ENCODE measurements at places on chromosomes 11 and 22.

DNA sequence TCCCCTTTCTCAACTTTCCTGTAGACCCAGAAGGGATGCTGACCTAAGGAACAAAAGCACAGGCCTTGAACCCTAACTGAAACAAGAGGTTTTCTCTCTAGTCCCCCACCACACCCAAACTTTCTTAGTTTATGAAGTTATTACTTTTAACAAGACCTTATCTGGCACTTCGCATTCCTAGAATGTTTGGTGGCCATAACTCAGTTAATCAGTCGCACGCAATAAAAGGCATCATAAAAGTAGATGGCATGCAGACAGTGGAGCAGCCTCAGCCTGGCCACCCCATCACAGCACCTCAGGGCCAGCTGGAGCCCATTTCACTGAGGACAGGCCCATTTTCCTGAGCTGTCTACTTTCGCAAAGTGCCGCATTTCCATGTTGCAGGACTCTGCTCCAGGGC, 301.9 kb downstream of the OPCML start:
- DNase-seq, result no peak

DNA sequence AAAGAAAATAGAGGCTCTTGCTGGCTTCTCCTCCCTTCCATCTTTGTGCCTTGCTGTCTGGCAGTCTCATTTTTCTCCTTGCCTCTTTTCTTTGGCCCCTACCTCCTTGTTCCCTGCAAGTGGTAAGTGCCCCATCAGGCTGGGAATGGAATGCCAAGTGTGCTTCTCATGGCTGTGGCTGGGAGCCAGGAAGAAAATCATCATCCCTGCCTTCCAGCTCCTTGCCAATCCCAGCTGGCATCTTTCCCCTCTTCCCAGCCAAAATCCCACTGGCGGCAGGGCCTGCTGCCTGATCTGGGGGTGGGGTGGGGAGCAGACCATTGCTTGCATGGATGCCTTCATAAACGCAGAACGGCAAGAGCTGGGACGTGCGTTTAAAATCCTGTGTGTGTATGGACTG, 27.0 kb upstream of the SLC25A18 start:
- no peak for DNase-seq

DNA sequence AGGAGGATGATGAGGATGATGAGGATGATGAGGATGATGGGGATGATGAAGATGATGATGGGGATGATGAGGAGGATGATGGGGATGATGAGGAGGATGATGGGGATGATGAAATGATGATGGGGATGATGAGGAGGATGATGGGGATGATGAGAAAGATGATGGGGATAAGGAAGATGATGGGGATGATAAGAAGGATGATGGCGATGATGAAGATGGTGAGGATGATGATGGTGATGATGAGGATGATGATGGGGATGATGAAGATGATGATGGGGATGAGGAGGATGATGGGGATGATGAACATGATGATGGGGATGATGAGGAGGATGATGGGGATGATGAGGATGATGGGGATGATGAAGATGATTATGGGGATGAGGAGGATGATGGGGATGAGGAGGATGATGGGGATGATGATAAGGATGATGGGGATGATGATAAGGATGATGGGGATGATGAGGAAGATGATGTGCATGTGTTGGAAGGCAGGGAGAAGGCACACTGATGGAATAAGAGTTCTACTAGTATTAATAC, 78.9 kb upstream of the MTMR2 start:
- DNase-seq, result no peak

- DNase-seq, result no peak
Measured at GRCh38 chr11:77642228-77642627, 4.6 kb upstream of the CLNS1A start.

- no peak for DNase-seq
Measured at GRCh38 chr11:1864231-1864630, 11.3 kb downstream of the LSP1 start.

DNA sequence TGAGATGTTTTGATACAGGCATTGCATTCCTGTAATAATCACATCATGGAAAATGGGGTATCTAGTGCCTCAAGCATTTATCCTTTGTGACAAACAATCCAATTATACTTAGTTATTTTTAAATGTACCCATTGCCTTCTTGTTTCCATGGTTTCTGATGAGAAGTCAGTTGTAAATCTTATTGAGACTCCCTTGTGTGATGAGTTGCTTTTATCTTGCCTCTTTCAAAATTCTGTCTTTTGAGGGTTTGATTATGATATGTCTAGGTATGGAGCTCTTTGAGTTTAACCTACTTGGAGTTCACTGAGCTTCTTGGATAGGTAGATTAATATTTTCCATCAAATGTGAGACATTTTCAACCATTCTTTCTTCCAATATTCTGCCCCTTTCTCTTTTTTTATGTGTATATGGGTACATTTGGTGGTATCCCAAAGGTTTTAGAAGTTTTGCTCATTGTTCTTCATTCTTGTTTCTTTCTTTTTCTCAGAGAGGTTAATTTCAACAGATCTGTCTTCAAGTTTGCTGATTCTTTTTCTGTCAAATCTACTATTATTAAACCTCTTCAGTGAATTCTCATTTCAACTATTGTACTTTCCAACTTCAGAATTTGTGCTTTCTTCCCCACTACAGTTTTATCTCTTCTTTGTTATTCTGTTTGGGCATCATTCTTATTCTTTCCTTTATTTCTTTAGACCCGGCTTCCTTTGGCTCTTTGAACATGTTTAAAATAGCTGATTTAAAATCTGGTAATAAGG, 13.7 kb downstream of the NAGA start:
- DNase-seq, result no peak

- no peak for DNase-seq
Measured at GRCh38 chr22:30566125-30566524, 8.3 kb downstream of the GAL3ST1 start.

- no peak for DNase-seq
Measured at GRCh38 chr11:113021111-113021510, 59.9 kb downstream of the NCAM1 start.

DNA sequence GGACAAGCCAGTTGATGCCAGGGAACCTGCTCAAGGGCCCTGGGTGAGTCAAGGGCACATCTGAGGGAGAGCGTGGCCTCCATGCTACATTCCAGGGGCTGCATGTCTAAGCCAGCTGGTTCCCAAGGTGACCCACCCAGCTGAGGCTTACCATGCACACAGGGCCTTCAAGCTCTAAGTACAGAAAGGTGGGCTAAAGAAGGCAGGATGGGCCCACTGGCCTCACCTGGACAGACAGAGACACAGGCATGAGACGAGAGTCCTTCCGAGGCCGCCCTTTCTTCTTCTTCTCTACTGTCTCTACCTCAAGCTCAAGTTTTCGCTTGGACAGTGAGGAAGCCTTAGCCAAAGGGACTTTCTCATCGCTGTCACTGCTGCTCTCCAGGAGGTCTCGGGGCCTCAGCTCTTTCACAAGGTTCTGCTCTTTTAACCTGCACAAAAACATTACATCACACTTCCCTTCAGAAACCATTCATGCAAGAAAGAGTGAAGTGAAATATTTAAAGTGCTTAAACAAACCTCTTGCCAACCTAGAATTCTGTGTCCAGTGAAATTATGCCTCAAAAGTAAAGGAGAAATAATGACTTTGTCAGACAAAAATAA, 69.9 kb downstream of the HIRA start:
- DNase-seq, result no peak

Measured in stimulated activated CD4-positive, alpha-beta T cell treated with anti-CD3 and anti-CD28 coated beads, Interleukin-1b, Interleukin-23, amount 100 ng/mL, for 1 hour (primary cell).